ENCODE measurements at places on chromosomes 12 and 14. TPM values are rescaled to one million over a fixed set of nuclear protein-coding genes. Genes with fewer than 3 reads are reported as not detected.

The GLIPR1L2 gene
- total RNA-seq = 0.35 TPM

The SYCP3 gene
- 0.30 TPM for total RNA-seq

The TAS2R8 gene
- total RNA-seq = not detected

The WDR89 gene
- total RNA-seq = 20.1 TPM

The IL23A gene
- total RNA-seq = 11.7 TPM

The TSPAN8 gene
- total RNA-seq = not detected

The EPYC gene
- total RNA-seq = not detected

The NAA25 gene
- 25.0 TPM for total RNA-seq

The PTPRO gene
- total RNA-seq = 1.5 TPM

The KCNH3 gene
- 0.90 TPM for total RNA-seq

The DHRS4L2 gene
- 18.3 TPM for total RNA-seq

The MORN3 gene
- total RNA-seq = 3.6 TPM

The SLC11A2 gene
- 35.0 TPM for total RNA-seq

The LRRC74A gene
- total RNA-seq = not detected

The DNAJC22 gene
- 0.05 TPM for total RNA-seq

The MAP1LC3B2 gene
- total RNA-seq = 0.83 TPM

The NEMP1 gene
- 51.7 TPM for total RNA-seq

The NPFF gene
- not detected for total RNA-seq

The LIMA1 gene
- 59.9 TPM for total RNA-seq

The VASH1 gene
- total RNA-seq = 2.5 TPM

The DLK1 gene
- total RNA-seq = not detected

The DDX51 gene
- 18.6 TPM for total RNA-seq

The REM2 gene
- 1.2 TPM for total RNA-seq

The PMCH gene
- 0.70 TPM for total RNA-seq

The OR4Q2 gene
- total RNA-seq = not detected

The GPD1 gene
- 0.40 TPM for total RNA-seq

The AQP5 gene
- not detected for total RNA-seq

The ARHGAP9 gene
- 188 TPM for total RNA-seq

The PSMD9 gene
- total RNA-seq = 59.7 TPM

The NKX2-1 gene
- total RNA-seq = not detected

The PTPRQ gene
- not detected for total RNA-seq

The PTGER2 gene
- total RNA-seq = 108 TPM

The ZFHX2 gene
- total RNA-seq = 1.8 TPM

The MYF5 gene
- not detected for total RNA-seq

The SLC24A4 gene
- not detected for total RNA-seq

The SCNN1A gene
- 0.78 TPM for total RNA-seq

The ACOT4 gene
- 0.93 TPM for total RNA-seq

The C12orf54 gene
- not detected for total RNA-seq

The CCDC184 gene
- 0.63 TPM for total RNA-seq

The PPM1A gene
- 55.2 TPM for total RNA-seq

The ACVRL1 gene
- not detected for total RNA-seq

The SLC39A5 gene
- total RNA-seq = 1.2 TPM

The OASL gene
- 107 TPM for total RNA-seq

The TCL1B gene
- total RNA-seq = not detected

The WSCD2 gene
- not detected for total RNA-seq

The CD27 gene
- 43.4 TPM for total RNA-seq

The HOXC5 gene
- not detected for total RNA-seq

The C12orf57 gene
- total RNA-seq = 141 TPM

The PRR4 gene
- total RNA-seq = 0.98 TPM

Measured in activated CD4-positive, alpha-beta memory T cell treated with anti-CD3 and anti-CD28 coated beads, Interleukin-2, amount 10 ng/mL, durations not matched to agents 7 days and 5 days (primary cell).